ENCODE measurements at places on chromosomes 7 and 10.

DNA sequence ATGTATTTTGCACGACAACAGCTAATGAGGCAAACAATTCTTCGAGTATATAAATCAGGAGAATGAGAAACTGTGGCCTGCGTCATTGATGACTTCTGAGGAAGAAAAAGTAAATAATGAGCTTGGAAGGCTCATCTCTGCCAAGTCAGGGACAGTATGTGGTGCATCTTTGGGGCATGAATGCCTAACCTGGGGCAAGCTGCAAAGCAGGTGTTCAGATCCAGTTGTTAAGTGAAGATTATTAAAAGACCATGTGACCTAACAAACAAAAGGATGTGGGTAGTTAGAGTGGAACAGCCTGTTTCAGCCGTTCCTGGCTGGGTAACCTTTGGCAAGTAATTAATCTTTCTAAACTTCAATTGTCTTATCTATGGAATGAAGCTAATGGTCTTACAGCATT, 93.0 kb downstream of the LYZL2 start:
- DNase-seq: no peak

GRCh38 chr7:45610660-45611299, 36.6 kb downstream of the ADCY1 start:
- DNase-seq: no peak

DNA sequence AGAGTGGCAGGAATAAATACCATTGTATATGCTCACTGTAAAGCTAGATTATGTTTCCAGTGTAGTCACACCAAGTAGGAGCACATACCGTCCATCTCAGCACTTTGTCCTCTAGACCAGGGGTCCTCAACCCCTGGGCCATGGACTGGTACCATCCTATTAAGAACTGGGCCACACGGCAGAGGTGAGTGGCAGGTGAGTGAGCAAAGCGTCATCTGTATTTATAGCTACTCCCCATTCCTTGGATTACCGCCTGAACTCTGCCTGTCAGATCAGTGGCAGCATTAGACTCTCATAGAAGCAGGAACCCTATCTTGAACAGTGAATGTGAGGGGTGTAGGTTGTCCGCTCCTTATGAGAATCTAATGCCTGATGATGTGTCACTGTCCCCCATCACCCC, 735.3 kb downstream of the MAGI2 start:
- DNase-seq: no peak

- no peak for DNase-seq
Measured at GRCh38 chr10:7986851-7987250, 67.6 kb upstream of the GATA3 start.

- no peak for DNase-seq
Measured at GRCh38 chr7:255721-256361, 34.1 kb upstream of the FOXL3 start.

DNA sequence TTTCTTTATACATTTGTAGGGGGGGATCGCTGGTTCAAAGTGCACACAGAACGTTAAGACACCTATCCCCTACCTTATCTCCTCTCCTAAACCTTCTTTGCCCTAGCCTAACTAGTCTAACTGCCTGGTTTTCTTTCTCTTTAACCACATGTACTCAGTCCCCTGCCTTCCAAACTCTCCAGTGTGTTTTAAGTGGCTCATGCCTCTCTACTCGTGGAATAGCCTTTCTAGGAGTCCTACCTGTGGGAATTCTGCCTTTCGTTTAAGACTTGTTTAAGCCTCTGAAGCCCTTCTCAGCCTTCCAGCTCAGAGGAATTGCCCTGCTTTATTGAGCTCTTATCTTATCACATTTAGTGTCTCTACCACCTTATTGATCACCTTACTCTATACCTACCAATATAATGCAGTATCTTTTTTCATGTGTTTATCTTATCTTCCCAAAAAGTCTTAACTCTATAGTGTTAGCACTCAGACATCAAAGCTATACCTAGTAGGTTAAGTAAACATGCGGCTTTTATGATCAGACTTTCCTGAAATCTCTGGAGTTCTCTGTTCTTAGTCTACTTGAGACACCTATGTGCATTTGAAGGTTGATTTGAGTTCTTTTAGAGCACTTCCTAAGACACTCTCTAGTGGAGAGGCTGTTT, 50.7 kb downstream of the ARID5B start:
- no peak for DNase-seq
